ENCODE measurements at places on chromosomes 11 and 22. TPM values are rescaled to one million over a fixed set of nuclear protein-coding genes. Genes with fewer than 3 reads are reported as not detected.
A peak's percentile ranks its signal among the peaks of the same experiment; 100 is the strongest.

- DNase-seq = peak; percentile 83
Observed at GRCh38 chr11:75342966-75343870, 8.2 kb downstream of the ARRB1 start.

DNA sequence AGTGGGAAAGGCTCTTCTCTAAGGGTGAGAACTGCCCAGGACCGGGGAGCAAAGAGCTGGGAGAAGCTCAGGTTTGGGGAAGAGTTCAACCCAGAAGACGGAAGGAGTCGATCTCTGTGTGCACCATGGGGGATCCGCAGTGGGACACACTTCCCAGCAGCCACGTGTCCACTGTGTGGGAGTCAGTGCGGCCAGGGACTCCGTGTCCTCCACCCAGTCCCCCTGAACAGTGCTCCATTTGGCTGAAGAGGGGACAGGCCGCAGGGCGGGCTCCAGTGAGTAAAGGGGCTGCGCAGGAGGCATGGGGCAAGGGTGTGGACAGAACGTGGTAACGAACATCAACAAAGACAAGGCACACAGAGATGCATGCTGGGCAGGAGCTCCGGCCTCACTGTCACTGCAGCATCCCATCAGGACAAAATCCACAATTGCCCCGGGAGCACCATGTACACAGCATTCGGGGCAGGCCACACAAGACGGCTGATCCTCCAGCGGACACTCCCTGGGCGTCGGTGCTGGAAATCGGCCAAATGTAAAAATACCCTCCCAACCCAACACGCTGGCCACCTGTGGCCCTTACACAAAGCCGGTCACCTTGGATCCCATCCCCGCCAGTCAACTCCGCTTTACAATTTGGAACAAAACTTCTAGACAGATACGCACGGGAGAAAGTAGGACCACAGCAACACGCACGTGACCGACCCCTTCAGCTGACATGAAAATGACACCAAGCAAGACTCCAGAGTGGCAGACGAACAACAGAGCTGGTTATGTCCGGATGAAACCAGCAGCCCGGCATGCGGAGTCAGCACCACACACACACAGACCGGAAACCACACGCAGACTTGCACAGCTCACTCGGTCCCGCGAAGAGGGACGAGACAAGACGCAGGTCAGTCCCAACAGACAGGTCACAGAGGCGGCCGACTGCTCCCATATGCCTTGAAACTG, 366.8 kb downstream of the SHANK2 start:
- DNase-seq = no peak

DNA sequence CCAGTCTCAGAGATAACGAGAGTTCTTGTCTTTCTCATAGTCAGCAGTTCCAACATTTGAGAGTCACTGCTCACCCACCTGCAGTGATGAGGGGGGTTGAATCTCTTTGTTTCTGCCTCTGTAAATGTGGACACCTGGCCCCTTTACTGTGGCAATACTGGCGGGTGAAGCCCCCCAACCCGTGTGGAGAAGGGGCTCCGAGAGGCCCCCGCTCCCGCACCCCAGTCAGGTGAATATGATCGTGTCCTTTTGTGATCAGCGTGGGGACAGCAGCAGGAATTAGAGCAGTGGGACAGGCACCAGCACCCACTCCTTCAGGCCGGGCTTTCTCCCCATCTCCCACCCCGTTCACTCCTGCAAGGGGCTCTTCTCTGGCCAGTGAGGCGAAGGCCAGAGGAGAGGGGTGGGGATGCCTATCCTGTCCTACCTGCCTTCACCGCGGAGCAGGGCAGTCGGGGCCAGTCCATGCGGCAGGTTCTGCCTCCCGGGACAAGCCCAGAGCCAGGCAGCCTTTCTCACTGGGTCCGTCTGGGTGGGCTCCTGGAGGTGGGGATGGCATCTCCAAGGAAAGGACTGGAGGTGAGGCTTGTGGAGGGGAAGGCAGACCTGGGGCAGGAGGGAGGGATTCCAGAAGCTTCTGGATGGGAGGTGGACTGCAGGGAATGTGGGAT, 12.7 kb upstream of the CELSR1 start:
- no peak for DNase-seq

GRCh38 chr22:23119494-23120414, 22.0 kb downstream of the RSPH14 start:
- peak; percentile 72 for DNase-seq

- DNase-seq = peak; percentile 72
Observed at GRCh38 chr22:44968736-44969135, 41.1 kb downstream of the PHF21B start.

- no peak for DNase-seq
Observed at GRCh38 chr11:255176-255575, 18.4 kb downstream of the PSMD13 start.

GRCh38 chr22:31343235-31344191, 2.6 kb downstream of the PATZ1 start:
- peak; percentile 86 for DNase-seq

- DNase-seq = no peak
Observed at GRCh38 chr11:24609192-24610119, 112.6 kb downstream of the LUZP2 start.

The C22orf42 gene
- total RNA-seq = not detected

The PGA5 gene
- 1.5 TPM for total RNA-seq

The TREH gene
- total RNA-seq = not detected

The BLID gene
- total RNA-seq = not detected

The DKK3 gene
- 8.8 TPM for total RNA-seq

The CRYBA4 gene
- 0.22 TPM for total RNA-seq
